Endothelial cell of umbilical vein (primary cell): ENCODE measurements at places on chromosomes 2 and 18. TPM values are rescaled to one million over a fixed set of nuclear protein-coding genes. Genes with fewer than 3 reads are reported as not detected.

DNA sequence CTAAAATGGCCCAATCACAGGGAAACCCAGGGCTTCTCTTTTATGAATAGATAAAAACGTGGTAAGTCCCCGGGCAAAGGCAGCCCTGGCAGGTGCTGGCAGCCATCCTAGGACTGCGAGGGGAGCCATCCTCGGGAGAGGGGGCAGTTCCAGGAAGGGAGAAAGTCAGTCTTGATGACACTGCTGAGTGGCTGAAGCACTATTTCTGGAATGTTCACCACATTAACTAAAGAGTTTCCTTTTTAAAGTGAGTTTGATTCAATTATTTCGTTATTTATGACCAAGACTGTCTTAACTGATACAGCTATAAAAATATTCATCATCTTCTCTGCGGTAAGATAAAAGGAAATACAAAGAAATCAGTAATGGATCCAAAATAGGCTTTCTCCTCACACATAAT lies 20.4 kb downstream of the TTR start:
- DNase-seq = no peak

- no peak for DNase-seq
These were observed 288.4 kb downstream of the LRRTM1 start for GRCh38 chr2:80016171-80016570.

DNA sequence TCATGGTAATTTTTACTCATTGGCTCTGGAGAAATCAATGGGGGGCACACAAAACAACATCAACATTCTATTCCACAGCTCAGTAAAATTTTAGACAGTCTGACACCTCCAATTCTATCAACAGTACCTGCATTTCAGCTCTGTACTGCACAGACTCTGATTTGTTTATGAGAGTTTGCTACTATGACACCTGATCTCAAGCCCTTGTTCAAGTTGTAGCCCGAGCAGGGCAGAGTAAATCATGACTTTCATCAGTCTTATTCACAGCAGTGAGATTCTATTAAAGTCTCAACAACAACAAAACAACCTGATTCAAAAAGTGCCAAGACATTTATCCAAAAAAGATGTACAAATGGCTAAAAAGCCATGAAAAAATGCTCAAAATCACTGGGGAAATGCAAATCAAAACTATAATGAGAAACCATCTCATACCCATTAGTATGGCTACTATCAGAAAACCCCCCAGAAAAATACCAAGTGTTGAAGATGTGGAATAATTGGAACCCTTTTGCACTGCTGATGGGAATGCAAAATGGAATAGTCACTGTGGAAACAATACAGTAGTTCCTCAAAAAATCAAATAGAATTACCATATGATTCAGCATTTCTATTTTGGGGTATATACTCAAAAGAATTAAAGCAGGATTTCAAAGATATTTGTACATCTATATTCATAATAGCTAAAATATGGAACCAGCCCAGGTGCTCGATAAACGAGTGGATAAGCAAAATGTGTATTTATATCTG lies 71.7 kb upstream of the RBMS1 start:
- no peak for DNase-seq

- no peak for DNase-seq
These were observed 521.0 kb downstream of the PLCL1 start for GRCh38 chr2:198325359-198325758.

GRCh38 chr2:159612255-159612901 lies 4.0 kb downstream of the BAZ2B start:
- peak; percentile 37 for DNase-seq

GRCh38 chr2:164903951-164904350 lies 51.4 kb downstream of the SLC38A11 start:
- peak; percentile 55 for DNase-seq

The NEMP2 gene
- 1.9 and 3.1 TPM in 2 replicates for polyA plus RNA-seq

The TLK1 gene
- 4.1 and 5.8 TPM in 2 replicates for polyA plus RNA-seq

GRCh38 chr2:112630268-112630667 lies 15.5 kb upstream of the SLC20A1 start:
- DNase-seq = peak; percentile 62

The TLX2 gene
- polyA plus RNA-seq = not detected in 2 replicates

GRCh38 chr18:79936641-79937040 lies 14.8 kb downstream of the SLC66A2 start:
- DNase-seq = no peak

The TMEM37 gene
- polyA plus RNA-seq = 13.6 and 16.2 TPM in 2 replicates

The FABP1 gene
- not detected in 2 replicates for polyA plus RNA-seq

The GDF7 gene
- polyA plus RNA-seq = 3.9 and 4.1 TPM in 2 replicates

DNA sequence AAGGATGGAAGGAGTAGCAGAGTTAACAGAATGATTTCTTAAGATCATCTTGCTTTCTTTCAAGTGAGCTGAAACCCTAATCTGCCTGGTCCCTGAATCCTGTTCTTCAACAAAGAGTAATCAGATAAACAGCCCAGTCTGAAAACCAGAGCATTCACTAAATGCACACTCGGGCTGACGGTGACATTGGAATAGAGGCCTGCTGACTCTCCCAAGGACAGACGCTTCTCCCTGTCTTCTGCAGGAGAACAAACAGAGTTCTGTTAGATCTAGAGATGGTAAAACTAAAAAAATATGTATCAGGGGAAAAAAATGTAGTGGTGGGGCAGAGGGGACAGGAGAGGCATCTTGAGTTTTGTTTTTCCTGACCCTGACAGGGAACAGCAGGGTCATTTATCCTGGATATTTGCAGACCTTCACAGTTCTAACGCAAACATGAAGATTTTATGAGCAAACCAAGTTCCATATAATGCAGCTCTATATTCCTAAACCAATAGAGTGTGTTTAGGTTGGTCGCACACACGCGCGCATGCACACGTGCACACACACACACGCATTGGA lies 7.3 kb downstream of the MATN3 start:
- DNase-seq = no peak

DNA sequence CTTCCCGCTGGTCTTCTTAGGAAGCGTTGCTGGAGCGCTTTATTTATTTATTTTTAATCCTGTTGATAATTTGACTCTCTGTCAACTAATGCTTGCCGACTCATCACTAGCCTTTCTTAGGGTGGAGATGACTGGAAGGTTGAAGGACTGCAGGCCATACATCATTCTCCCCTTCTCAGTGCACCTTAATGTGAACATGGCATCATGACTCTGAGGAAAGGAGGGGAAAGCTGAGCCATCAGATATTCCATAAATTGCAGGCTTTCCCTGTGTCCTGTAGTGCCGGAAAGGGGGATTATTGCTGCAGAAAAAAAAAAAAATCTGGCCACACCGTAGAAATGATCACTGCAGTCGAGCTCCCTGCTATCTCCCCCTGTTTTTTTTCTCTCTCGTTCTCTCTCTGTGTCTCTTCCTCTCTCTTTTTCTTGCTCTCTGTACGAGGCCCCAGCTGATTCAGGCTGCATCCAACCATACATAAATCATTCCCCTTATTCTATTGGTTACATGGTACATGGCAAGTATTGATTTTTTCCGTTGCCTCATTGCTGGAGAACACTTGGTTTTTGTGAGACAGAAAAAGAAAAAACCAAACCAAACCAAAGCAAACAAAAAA lies 125.8 kb upstream of the EFEMP1 start:
- no peak for DNase-seq

- no peak for DNase-seq
These were observed 1012.8 kb upstream of the GYPC start for GRCh38 chr2:125643128-125643527.

DNA sequence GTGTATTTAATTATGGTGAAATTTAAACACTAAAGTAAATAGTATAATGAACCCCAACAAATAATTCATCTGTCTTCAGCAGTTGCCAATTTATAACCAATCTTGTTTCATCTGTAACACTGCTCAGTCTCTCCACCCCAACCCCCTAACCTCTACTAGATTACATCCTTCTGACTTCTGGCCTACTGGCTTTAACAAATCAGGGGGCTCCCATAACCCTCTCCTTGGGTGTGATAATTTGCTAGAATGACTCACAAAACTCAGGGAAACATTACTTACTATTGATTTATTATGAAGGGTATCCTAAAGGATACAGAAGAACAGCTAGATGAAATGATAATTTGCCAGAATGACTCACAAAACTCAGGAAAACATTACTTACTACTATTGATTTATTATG lies 50.7 kb downstream of the PIK3C3 start:
- DNase-seq = no peak

DNA sequence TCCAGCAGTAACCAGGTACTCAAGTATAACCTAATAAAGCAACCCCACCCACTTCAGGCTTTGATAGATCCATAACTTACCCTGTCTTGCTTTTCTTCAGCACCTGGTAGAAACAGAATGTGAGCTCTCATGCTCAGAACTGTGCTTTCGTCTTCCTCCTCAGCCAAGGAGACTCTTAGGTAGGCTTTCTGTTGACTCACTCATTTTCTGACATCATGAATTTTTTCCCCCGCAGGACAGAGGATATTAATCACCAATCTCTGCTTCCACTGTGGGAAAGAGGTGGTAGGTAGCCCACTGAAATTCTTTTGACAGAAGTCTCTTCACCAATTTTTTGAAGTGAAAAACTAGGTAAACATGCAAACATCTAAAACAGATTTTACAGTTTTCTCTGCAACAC lies 241.2 kb upstream of the KCNJ3 start:
- DNase-seq = no peak

DNA sequence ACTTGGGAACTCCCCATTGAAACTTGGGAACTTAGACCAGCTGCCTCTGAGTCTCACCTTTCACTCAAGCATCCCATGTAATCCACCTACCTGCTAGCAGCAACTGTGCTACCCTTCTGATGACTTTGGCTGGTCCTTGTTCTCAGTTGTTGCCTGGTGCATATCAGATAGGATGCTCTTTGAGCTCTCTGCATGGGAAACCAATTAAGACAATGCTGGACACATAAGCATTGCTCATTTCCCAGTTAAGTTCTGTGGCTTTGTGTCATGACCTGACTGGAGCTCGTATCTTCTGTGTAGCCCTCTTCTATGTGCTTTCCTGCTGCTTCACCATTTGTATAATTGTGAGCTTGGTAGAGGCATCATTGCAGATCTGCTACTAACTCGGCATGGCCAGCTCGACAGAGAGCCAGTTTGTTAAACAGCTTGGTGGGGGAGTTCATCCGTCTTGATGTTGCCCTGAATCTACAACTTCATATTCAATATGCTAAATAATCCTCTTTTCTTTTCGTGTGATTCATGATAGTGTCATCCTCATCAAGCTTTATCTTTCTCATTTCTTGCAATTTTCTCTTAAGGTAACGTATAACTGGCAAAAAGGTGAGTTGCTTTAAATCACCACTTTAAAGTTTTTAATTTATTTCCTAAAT lies 447.5 kb upstream of the SLC14A2 start:
- no peak for DNase-seq

DNA sequence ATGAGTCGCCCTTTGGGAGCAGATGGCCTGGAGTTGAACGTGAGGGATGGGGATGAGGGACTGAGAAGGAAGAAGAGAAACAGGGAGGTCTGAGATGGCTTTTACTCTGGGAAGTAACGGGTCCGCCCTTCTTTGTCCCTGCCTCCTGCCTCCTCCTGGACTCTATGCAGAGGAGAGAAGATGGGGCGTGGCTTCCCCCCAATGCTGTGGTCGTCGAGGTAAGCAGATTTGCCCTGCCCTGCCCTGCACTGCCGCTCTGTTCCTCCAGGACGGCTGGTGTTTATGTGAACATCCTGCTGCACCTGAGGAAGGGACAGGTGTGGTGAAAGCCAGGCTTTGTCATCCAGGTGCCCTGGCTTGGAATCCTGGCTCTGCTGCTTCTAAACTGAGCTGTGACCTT lies 13.5 kb upstream of the NTSR2 start:
- no peak for DNase-seq

DNA sequence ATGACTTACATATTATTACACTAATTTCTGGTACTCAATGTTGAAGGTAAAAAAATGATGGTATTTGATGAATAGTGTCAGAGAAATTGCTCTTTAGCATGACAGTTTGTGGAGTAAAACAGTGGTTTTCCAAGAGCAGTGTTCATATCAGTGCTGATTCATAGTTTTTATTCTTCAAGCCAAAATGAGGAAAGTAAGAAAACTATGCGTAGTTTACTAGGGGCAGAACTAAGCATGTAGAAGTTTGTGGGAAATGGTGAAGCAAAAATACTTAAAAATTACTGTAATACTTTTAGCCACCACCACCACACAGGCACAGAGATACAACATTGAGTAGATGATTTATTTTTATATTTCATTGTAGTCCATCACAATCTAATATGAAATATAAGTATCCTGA lies 137.3 kb downstream of the ZNF804A start:
- DNase-seq = no peak

The RAD51AP2 gene
- polyA plus RNA-seq = not detected in 2 replicates

DNA sequence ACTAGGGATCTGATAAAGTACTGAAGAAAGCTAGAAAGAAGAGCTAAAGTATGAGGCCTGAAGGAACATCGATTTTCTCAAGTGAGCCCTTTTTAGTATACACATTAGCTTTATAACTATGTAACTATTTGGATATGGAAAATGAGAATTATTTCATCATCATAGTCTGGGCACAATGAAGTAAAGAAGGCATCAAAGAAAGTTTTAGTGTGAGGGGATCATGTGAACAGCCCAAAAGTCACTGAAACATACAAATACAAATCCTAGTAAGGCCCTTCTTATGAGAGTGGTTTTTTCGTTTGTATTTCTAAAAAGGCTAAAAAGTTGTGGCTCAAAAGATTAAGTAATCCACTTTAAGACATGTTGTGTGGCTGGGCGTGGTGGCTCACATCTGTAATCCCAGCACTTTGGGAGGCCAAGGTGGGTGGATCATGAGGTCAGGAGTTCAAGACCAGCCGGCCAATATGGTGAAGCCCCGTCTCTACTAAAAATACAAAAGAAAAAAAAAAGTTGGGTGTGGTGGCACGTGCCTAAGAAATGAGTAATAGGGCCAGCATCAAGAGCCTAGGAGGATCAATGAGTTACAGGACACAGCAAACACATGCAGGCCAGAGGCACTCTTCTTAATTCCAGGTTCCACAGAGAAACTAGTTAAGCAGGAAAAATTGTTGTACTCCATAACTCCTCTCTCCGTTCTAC lies 61.9 kb downstream of the PUM2 start:
- peak; percentile 9 for DNase-seq

DNA sequence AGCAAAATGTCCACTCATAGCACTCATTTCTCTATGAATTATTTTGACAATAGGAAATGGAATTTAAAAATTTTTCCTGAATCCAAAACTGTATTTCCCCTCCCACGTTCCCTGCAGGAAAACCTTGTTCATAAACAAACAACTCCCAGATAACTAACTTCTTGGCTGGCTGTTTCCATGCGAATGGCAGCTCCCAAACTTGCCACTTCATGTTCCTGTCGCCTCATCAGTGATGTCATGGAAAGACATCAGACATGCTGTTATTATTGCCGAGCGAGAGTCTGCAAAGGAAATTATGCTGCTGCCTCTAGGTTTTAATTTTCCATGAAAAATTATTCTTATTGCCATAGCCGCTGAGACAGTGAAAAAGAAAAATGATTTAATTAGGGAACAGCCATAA lies 117.0 kb upstream of the RIOK3 start:
- peak; percentile 93 for DNase-seq
